IMR-90 (cell line): ENCODE measurements at places on chromosomes 2 and 18. TPM values are rescaled to one million over a fixed set of nuclear protein-coding genes. Genes with fewer than 3 reads are reported as not detected.

The ANKRD29 gene
- total RNA-seq, result under 0.01 and 0.18 TPM in 2 replicates

The TNFRSF11A gene
- total RNA-seq, result under 0.01 TPM in 1 of 2 replicates, not detected in the other

The TNFAIP6 gene
- 2.2 and 2.9 TPM in 2 replicates for total RNA-seq

The DPP10 gene
- not detected in 2 replicates for total RNA-seq

The SALL3 gene
- not detected in 2 replicates for total RNA-seq

The ZNF236 gene
- total RNA-seq, result 9.7 and 11.1 TPM in 2 replicates

The ASAP2 gene
- total RNA-seq, result 19.7 and 26.9 TPM in 2 replicates

The KCNG2 gene
- not detected in 2 replicates for total RNA-seq

The VIL1 gene
- total RNA-seq, result not detected in 2 replicates

The SERPINB7 gene
- total RNA-seq, result 100 and 120 TPM in 2 replicates

The LHCGR gene
- total RNA-seq, result under 0.01 and 0.18 TPM in 2 replicates

The MPP4 gene
- 11.1 and 14.9 TPM in 2 replicates for total RNA-seq

The KCNJ3 gene
- not detected in 2 replicates for total RNA-seq

The CXCR1 gene
- total RNA-seq, result not detected in 2 replicates

The INO80B gene
- 4.5 and 5.3 TPM in 2 replicates for total RNA-seq

The CKAP2L gene
- total RNA-seq, result 9.9 and 13.3 TPM in 2 replicates

The ABCG5 gene
- total RNA-seq, result not detected in 2 replicates

The LIPT1 gene
- total RNA-seq, result 3.2 and 4.2 TPM in 2 replicates

The WNT10A gene
- total RNA-seq, result not detected in 2 replicates

The SMYD1 gene
- total RNA-seq, result not detected in 2 replicates

The CMPK2 gene
- 0.18 and 0.28 TPM in 2 replicates for total RNA-seq

The APLF gene
- total RNA-seq, result 2.3 and 3.3 TPM in 2 replicates

The HOXD11 gene
- total RNA-seq, result not detected in 2 replicates

The RFTN2 gene
- total RNA-seq, result 2.3 and 2.5 TPM in 2 replicates

The RESP18 gene
- total RNA-seq, result not detected in 2 replicates

The REEP1 gene
- total RNA-seq, result under 0.01 TPM in 2 replicates

The NDC80 gene
- 11.8 and 15.3 TPM in 2 replicates for total RNA-seq

The CD28 gene
- total RNA-seq, result not detected in 2 replicates

The RNU2-63P gene
- under 0.01 and 174 TPM in 2 replicates for total RNA-seq

The FIGN gene
- 0.56 and 0.90 TPM in 2 replicates for total RNA-seq

The DCDC2C gene
- not detected in 2 replicates for total RNA-seq

The FBLN7 gene
- total RNA-seq, result under 0.01 and 0.18 TPM in 2 replicates

The TMEM169 gene
- 0.54 and 0.83 TPM in 2 replicates for total RNA-seq

The RIT2 gene
- not detected in 2 replicates for total RNA-seq

The AMER3 gene
- not detected in 2 replicates for total RNA-seq

The TXNL4A gene
- 38.7 and 72.8 TPM in 2 replicates for total RNA-seq

The SH3RF3 gene
- total RNA-seq, result 3.4 and 3.9 TPM in 2 replicates

The PSMA8 gene
- not detected in 2 replicates for total RNA-seq

The MARCHF7 gene
- 193 and 212 TPM in 2 replicates for total RNA-seq

The B4GALT6 gene
- 0.83 and 3.9 TPM in 2 replicates for total RNA-seq

The SERPINB5 gene
- not detected in 2 replicates for total RNA-seq

The ILKAP gene
- total RNA-seq, result 13.3 and 15.3 TPM in 2 replicates

The HTRA2 gene
- 28.1 and 34.2 TPM in 2 replicates for total RNA-seq

The RAD51AP2 gene
- not detected in 2 replicates for total RNA-seq

The WDR35 gene
- 8.1 and 12.2 TPM in 2 replicates for total RNA-seq

The DUSP2 gene
- total RNA-seq, result 1.8 and 2.5 TPM in 2 replicates

The GALNT3 gene
- total RNA-seq, result 2.0 and 4.4 TPM in 2 replicates

The CDH2 gene
- 105 and 111 TPM in 2 replicates for total RNA-seq

The PHOSPHO2 gene
- total RNA-seq, result 0.54 and 0.56 TPM in 2 replicates

The C1QL2 gene
- not detected in 2 replicates for total RNA-seq

The CTAGE1 gene
- total RNA-seq, result under 0.01 TPM in 1 of 2 replicates, not detected in the other

The ANKRD12 gene
- 12.9 and 31.7 TPM in 2 replicates for total RNA-seq

The LBX2 gene
- total RNA-seq, result 0.18 and 0.56 TPM in 2 replicates

The SOX11 gene
- 2.2 and 4.7 TPM in 2 replicates for total RNA-seq

The NBEAL1 gene
- total RNA-seq, result 38.0 and 52.2 TPM in 2 replicates

The GATA6 gene
- total RNA-seq, result 2.5 and 3.3 TPM in 2 replicates

The MOB1A gene
- total RNA-seq, result 60.8 and 105 TPM in 2 replicates
